ENCODE measurements at places on chromosomes 11 and 22.

GRCh38 chr11:131595797-131596196, 225.4 kb downstream of the NTM start:
- no peak for DNase-seq

GRCh38 chr11:92251980-92252379, 27.4 kb downstream of the FAT3 start:
- DNase-seq, result peak; percentile 76

GRCh38 chr11:18056561-18057181, 10.6 kb upstream of the TPH1 start:
- DNase-seq, result no peak

DNA sequence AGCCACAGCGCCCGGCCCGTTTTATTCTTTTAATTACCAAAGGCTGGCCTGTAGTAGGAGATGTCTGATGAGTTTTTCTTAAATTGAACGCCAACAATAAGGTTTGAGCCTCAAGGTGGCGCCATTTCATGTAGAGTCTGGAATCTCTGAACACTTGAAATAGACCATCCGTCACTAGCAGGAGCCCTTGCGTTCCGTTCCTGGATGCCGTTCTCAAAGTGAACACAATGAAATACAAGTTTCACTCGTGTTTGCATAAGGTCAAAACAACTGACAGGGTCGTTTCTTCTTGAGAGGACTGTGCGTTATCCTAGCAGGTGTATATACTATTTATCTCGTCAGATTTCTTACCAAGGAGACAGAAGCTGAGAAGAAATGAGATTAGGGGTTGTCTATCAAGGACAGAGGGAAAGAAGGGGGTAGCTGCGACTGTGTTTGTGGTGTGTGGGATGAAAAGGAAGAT, 18.7 kb upstream of the SCGB1D1 start:
- DNase-seq, result peak; percentile 64

GRCh38 chr22:40764763-40765441, 54.2 kb downstream of the SLC25A17 start:
- DNase-seq, result no peak

DNA sequence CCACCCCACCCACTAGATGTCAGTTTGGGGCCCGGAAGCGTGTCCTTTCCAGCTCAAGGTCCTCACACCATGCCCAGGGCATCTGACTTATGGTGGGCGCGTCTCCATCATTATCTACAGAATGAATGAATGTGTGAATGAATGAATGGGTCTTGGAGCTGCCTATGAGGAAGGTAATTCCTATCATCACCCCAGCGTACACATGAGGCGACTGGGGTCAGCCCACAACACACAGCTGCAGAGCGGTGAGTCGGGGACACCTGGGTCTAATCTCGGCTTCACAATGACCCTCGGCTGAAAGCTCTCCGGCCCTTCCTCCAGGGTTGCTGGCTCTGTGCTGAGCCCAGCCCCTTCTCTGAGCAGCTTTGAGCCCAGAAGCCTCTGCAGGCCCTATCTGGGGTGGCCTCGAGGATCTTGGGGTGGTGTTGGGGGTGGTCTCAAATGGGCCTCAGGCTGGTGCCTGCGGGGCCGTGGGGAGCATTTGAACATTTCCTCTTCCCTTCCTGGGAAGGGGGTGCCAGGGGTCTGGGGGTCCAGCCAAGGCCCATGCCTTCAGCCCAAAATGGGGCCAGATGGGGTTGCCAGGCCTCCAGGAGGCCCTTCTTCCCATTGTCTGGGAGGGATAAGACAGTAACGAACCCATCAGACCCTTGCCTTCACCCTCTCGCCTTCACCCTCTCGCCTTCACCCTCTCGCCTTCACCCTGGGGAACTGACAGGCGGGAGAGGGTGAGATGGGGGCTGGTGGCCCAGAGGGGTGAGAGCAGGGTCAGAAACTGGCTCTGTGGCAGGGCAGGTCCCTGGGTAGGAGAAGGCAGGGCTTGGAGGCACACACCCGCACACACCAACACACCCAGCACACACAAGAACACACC, 82.4 kb downstream of the MYEOV start:
- no peak for DNase-seq

GRCh38 chr11:124879493-124880289, 14.5 kb downstream of the ROBO3 start:
- no peak for DNase-seq

GRCh38 chr11:9039198-9039597, 35.4 kb upstream of the NRIP3 start:
- DNase-seq, result no peak

- no peak for DNase-seq
Observed at GRCh38 chr11:37605229-37605628, 1007.2 kb upstream of the RAG2 start.

GRCh38 chr11:69499918-69500284, 18.4 kb downstream of the LINC01488 start:
- DNase-seq, result no peak

GRCh38 chr11:96338910-96339705, 3.9 kb downstream of the MAML2 start:
- DNase-seq, result peak; percentile 45

DNA sequence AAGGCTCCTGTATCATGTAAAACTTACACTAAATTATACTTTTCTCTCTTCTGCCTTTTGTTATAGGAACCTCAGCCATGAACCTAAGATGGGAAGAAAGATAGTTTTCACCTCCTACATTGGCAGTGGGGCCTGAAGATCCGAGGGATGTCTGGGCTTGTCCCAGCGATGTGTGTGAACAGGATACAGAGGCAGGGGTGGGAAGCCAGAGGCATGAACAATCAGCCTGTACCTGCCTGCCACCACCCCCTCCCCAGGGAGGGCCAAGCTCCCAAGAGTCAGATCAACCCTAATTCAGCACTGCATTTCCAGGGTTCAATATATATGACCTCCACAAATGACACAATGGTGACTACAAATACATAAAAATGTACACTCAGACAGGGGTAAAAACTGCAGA, 9.4 kb downstream of the KIAA0930 start:
- no peak for DNase-seq

DNA sequence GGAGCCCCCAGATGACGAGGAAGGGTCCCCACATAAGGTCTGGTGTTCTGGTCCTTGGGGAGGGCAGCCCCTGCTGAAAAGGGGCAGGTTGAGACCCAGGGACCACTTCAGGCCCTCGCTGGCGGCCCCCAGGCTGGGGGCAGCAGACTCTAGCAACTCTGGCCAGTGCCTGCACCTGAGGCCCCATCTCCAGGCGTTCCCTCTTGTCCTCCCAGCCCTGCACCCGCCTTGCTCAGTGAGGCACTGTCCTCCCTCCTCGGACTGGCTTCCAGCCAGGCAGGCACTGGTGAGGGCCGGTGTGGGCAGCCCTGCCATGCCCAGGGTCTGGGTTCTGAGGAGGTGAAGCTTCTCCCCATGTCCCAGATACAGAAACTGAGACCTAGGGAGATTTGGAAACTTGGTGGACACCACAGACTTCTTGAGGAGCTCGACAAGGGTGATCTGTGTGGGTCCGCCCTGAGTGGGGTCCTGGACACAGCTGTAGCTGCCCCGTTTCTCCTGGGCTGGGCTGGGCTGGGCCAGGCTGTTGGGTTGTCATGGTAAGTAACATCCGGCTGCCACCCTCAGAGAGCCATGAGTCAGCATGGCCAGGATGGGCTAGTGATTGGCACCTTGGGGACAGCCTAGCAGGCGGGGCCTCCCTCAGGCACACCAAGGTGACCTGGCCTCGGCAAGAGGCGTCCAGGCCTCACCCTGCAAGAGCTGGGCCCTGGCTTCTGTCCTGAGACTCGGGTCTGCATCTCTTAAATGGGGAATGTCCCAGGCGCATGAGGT, 11.1 kb upstream of the PHLDA2 start:
- peak; percentile 48 for DNase-seq

DNA sequence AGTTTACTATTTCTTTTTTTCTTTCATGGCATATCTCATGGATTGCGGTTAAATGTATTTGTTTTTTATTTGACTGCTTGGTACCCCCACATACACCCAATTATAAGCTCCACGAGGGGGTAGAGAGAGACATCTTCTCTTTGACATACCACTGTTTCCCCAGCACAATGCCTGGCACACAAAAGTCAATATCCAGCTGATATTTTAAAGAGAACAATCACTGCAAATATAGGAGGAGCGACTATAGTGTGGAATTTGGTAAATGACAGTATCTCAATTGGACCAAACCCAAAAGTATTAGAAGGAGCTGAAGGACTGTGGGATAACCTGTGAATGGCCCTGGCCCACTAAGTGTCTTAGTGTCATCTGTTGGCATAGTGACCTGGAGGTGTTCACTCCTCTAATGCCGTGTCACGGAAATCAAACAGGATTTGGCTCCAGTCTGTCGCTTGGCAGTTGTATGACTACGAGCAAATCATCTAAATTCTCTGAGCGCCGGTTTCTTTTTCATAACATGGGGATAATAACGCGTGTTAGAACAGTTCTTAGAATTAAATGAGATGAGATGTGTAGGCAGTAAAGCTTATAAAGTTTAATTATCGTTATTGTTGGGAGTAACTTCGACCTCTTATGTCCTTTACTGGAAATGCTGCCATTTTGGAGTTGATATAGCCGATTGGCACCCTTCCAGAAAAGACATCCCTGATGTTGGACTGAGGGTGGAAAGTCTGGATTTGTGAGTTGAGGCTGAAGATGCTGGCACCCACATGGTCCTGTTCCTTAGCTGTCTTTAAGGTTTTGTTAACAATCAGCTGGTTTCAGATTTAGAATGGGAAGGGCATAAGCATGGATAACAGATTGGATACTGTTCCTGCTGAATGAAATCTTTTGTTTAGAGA, 144.5 kb downstream of the DBX1 start:
- no peak for DNase-seq

GRCh38 chr11:12478743-12479142, 101.4 kb downstream of the PARVA start:
- peak; percentile 80 for DNase-seq

DNA sequence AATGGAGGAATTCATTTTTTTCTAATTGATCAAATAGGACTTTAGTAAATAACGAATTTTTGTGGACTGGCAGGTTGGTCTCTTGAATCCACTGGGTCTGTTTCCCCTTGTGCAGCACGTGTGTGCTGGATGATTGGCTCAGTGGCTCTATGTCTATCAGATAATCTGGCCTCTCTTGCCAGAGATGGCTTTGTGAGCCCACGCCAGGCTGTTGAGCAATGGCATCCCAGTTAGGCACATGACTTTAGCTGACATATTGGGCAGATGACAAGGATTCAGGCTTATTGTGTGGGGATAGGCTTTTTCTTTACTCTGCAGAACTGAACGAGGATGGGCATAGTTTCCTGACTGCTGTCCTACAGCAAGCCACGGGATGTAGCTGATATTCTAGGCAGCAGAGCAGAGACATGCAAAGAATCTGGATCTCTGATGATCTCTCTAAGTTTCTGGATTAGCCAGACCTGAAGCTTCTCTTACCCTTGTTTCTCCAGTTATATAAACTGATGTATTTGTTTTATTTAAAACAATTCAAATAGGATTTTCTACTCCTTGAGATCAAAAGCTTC, 144.9 kb downstream of the ARHGAP42 start:
- DNase-seq, result no peak

DNA sequence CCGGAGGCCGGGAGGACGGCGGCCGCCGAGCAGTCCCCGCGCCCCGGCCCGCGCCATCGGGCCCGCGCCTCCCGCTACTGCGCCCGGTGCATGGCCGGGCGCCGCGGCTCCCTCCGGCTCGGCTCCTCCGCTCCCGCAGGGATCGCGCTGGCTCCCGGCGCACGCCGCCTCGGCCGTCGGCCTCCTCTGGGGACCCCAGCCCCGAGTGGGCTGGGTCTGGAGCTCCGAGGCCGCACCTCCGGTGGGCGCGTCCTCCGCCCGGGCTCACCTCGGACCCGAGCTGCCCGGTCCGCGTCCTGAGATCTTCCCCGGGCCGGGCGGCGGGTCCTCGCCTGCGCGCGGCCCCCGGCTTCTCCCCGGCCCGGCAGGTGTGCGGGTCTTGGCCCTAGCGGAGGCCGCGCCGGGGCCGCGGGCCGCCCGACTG, 251 bp downstream of the SHISA8 start:
- no peak for DNase-seq

DNA sequence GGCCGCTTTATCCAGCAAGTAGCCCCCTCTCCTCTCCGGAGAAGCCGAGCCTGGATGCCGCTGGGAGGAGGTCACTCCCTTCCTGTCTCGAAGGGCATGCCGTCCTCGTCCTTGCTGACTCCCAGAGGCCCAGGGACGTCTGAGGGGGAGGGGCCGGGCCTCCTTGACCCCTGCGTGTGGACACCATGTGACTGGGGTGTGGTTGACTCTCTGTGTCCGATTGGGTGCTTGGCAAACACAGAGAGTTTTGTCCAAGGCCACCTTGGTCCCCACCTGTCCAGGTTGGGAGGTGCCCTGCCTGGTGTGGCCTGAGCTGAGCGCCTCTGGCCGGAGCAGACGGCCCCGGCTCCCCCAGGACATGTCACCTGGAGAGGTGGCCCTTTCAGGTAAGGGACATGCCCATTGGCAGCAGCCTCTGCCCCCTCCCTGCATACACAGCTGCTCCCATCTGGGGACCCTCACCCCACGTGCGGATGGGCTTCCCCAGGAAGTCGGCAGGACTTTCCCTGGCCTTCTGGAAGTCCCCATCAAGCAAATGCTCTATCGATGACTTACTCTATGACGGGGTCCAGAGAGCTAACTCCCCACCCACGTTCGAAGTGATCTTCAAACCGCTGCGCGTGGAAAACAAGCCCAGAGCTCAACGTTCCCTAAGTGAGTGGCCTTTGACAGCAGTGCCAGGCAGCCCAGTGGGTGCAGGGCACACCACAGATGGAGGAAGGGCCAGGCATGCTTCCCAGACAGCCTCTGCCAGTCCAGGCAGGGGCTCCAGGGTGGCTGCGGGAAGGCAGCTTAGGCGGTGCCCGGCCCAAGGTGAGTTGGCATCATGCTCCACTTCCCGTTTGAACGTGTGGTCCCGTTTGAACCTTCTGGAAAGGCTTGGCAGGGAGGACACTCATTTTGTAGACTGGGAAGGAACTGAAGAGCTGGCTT, at the start of gene SMIM38:
Gene SMIM38 (plus strand): TSS at position 634 of the 933 bp plus-strand sequence. CDS start 1,912 bp downstream, outside the sequence.
- no peak for DNase-seq

- no peak for DNase-seq
Observed at GRCh38 chr11:57459164-57460021, 935 bp upstream of the RTN4RL2 start.

GRCh38 chr11:109885006-109885405, 208.2 kb upstream of the ZC3H12C start:
- no peak for DNase-seq

DNA sequence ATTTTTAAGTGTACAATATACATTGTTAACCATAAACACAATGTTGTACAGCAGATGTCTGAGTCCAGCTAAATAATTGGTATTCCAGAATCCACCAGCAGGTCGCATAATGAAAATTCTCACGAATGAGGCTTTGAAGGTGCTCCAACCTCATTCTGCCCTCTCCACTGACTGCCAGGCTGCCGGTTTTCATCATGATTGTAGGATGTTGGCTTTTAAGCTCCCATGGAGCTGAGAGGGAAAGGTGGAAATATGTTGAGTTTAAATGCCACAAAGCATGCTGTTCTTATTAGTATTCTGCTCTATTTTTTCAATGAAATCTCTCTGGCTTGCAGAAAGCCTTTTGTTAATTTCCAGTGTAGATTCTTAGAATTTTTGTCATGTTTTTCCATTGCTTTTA, 337.2 kb upstream of the DDI1 start:
- peak; percentile 28 for DNase-seq

DNA sequence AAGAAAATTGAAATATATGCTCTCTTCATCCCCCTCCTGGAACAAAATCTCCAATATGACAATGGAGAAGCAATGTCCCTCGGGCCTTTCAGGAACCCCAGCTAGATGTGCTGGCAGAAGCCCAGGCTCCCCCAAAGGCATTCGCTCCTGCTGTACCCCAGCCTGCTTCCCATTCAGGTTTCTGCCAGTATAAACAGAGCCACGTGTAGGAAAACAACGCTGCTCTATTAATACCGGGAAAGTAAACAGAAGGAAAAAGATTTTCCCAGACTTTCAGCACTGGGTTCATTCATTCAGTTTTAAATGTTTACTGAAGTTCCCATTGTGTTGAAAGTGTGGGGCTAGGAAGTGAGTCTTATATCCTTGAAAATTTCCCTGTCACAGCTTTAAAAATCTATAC, 147.1 kb downstream of the CADM1 start:
- DNase-seq, result peak; percentile 3

Measured in fibroblast of skin of back (primary cell).